Gastroesophageal sphincter (tissue), 4 donors: ENCODE measurements at places on chromosomes 6 and 20. TPM values are rescaled to one million over a fixed set of nuclear protein-coding genes. Genes with fewer than 3 reads are reported as not detected.

- no peak for ATAC-seq
These were observed 5.7 kb upstream of the RBPJL start for GRCh38 chr20:45300961-45301360.

GRCh38 chr20:19813846-19814640, 56.0 kb downstream of the RIN2 start:
- no peak for ATAC-seq

- ATAC-seq: no peak
These were observed 5.5 kb downstream of the SFT2D1 start for GRCh38 chr6:166336847-166337246.

DNA sequence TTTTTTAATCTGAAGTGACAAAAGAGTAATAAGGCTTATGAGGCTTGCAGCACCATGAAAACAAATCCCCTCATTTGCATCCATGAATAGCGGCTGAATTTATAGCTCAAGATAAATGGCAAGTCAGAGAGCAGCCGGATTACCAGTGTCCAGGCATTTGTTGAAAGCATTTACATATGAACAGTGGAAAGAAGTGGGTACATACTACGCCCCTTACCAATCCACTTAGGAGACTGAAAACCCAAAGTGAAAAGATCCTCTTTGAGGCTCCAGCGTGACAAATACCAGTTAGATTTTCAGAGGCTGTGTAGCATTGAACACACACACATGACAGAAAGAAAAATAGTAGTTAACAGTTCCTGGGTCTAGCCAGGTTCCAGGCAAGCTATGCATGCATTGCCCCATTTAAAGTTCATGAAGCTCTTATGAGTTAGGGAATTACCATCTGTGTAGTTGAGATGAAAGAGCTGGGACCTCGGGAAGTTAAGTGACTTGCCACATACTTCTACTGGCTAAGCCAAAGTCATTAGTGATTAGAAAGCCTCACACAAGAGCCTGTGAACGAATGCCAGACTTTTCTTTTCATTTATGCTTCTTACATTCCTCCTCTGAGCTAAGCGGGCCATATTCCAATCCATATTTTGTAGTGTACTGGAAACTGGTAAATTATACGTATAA, 28.3 kb upstream of the NHSL1 start:
- no peak for ATAC-seq

- no peak for ATAC-seq
These were observed 75.5 kb downstream of the DOK5 start for GRCh38 chr20:54550776-54551396.

DNA sequence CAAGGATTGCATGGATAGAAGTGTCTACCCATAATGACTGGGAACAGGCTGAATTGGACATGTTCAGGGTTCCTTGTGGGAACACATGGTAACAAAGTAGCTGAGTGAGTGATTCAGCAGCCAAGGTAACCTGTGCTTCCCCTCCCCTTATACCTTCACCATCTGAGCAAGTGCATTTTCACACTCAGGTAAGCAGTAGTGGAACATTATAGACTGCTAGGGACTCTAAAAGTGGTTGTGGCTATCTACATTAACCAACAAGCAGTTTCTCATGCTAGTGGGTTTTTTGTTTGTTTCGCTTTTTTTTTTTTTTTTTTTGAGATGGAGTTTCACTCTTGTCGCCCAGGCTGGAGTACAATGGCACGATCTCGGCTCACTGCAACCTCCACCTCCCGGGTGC, 41.4 kb downstream of the KIZ start:
- ATAC-seq: no peak

- ATAC-seq: no peak
These were observed 149.5 kb downstream of the RNF144B start for GRCh38 chr6:18536591-18537055.

- ATAC-seq: no peak
These were observed 73.9 kb downstream of the BACH2 start for GRCh38 chr6:90222724-90223198.

CGA gene
- total RNA-seq: not detected

HEY2 gene
- total RNA-seq: 1.1 TPM
